ENCODE measurements at places on chromosomes 4 and X.

DNA sequence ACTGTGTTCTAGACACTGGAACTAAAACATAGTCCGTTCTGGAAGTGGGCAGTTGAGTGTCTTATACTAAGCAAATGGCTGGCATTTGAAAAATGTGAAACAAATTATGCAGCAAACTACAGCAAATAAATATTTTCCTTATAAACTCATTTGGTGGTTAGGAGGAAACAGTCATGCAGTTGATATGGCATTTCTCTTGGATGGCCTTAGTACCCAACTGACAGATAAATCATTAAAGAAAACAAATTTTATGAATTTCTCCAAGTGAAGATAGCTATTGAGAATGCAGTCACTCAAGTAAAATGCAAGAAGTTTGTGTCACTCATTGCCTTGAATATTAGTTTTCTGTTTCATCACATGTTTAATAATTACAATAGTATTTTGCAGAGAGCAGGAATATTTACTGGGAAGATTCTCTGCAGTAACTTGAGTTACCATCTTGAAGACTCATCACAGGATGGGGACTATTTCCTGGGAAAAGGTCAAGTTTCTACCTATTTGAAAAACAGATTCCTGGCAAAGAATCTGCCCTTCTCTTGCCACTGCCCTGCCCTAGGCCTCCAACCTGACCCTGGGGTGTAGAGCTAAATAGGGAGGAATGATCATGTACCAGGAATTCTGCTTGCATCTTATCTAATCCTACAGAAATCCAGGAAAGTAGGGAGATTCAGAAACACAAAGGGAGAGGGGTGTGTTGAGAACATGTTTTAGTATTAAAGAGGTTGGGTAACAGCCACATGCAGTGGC is 105.9 kb downstream of the SH3RF1 start:
- peak; percentile 82 for DNase-seq

- DNase-seq = no peak
Observed at GRCh38 chr4:152554742-152555141, 18.9 kb upstream of the FBXW7 start.

GRCh38 chrX:133706890-133707289 is 278.5 kb downstream of the GPC3 start:
- DNase-seq = no peak

- DNase-seq = peak; percentile 6
Observed at GRCh38 chrX:136710325-136710951, 62.5 kb downstream of the CD40LG start.

DNA sequence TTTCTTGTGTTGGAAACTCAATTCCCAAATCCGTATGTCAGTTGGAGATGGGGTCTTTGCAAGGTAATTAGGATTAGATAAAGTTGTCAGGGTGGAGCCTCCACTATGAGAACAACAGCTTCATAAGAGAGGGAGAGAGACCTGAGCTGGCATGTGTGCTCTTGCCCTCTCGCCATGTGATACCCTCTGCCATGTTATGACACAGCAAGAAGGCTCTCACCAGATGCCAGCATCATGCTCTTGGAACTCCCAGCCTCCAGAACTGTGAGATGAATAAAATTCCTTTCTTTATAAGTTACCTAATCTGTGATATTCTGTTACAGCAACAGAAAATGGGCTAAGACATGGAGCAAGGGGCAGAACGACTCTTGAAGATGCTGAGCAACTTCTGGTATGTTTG is 201.9 kb upstream of the BOD1L1 start:
- DNase-seq = no peak

DNA sequence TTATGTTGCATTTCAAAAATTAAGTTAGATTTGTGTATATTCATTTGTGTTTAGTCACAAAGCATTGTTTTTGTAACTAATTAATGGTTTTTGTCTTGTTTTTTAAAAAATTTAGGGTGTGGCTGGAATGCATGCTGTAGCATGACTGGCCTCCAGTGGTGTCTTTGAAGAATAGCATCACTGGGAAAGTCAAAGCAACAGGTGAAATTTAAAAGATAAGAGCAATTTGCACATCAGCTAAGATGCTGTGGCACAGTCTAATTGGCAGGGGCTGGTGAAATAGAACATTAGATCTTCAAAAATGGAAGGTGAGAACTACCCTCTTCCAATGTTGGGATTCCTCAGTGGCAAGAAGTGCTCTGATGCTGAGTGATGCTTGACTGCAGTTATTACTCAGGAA is 45.3 kb downstream of the ANK2 start:
- DNase-seq = peak; percentile 7

GRCh38 chrX:2837961-2838360 is 9.2 kb downstream of the GYG2 start:
- no peak for DNase-seq

DNA sequence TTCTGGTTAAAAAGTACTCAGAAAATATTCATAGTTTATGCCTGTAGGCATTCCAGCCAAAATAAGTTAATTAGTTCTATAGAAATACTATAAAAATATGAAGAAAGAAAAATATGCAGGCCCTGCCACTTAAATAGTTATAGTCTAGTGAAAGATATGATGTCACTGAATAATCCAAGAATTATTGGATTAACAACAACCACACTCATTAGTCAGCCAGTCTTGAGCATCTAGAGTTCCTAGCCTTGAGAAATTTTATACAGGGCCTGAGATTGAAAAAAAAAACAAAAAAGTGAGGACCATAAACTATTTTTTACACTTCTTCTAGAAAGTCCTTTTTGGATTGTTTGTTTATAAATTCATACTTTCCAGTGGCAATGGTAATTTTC is 823.0 kb downstream of the FAT4 start:
- DNase-seq = peak; percentile 35

GRCh38 chr4:22434895-22435294 is 81.0 kb downstream of the ADGRA3 start:
- peak; percentile 35 for DNase-seq

- no peak for DNase-seq
Observed at GRCh38 chrX:109187473-109188168, 294.3 kb downstream of the GUCY2F start.

DNA sequence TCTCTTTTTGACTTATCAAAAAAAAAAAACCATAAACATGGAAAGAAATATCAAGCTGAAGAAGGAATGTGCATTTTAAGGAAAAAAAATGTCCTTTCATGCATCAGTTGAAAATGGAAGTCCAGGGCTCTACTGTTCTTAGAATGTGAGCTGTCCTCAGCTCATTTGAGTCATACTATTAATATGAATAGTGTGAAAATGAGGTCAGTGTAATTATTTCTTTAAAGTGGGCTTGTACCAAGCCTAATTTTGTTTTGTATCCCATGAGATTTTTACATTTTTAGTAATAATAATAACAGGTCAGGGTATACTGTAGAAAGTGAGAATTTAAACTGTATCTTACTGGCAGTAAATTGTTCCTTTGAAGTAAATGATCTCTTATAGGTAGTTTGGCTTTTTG is 148.5 kb downstream of the NAA11 start:
- DNase-seq = no peak

DNA sequence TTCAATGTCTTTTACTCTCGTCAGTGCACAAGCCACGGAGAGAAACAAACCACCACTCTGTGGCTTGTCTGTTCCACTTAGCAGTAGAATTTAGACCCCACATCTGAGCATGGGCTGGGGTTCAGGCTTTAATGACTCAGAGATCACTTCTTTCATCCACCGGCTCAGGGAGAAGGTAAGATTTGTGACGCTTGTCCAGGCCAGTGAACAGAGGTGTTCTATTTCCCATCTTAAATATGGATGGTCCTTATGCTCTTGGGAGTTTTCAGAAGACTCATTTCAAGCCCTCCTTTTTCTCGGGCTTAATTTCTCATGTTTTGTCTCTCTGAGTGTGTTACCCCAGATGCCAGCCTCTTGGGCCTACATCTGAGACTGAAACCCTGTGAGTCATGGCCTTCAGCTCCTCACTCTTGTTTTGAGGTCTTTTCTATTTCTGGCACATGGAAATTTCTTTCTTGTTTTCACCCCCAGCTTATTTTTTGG is 127.4 kb upstream of the SFRP2 start:
- no peak for DNase-seq

DNA sequence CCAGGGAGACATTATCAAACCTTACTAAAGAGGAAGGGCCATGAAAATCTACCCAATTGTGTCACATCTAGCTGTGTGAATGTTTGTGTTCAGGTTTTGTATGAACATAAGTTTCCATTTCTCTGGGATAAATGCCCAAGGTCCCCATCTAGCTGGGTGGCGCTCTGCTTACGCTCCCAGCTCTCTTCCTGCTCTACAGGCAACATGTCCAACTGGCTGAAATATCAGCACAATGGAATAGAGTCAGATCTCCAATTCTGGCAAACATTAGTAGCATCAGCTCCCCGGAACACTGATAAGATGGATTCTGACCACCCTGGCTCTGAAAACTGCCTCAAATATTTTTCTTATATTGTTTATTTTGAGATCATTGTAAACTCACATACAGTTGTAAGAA is 74.8 kb downstream of the IRF2 start:
- DNase-seq = no peak

DNA sequence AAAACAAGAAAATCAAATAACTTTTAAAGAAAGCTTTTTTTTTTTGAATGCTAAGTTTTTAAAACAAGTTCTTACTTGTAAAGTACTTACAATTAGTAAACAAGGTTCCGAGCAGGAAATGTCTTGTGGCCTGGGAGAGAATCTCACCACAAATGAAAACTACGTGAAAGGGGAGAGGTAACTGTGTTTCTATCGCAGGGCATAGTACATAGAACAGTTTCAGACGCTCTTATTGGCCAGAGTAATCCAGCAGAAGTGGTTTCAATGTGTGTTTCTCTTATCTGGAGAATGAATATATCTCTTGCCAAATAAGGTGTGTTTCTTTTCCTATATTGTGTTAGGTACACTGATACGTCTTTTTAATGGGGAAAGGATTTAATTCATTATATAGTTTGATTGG is at the start of gene PLAC8:
Gene PLAC8, minus strand, starts transcription at position 154 of the 400 bp plus-strand sequence. CDS start 6,808 bp downstream, outside the sequence.
- no peak for DNase-seq

DNA sequence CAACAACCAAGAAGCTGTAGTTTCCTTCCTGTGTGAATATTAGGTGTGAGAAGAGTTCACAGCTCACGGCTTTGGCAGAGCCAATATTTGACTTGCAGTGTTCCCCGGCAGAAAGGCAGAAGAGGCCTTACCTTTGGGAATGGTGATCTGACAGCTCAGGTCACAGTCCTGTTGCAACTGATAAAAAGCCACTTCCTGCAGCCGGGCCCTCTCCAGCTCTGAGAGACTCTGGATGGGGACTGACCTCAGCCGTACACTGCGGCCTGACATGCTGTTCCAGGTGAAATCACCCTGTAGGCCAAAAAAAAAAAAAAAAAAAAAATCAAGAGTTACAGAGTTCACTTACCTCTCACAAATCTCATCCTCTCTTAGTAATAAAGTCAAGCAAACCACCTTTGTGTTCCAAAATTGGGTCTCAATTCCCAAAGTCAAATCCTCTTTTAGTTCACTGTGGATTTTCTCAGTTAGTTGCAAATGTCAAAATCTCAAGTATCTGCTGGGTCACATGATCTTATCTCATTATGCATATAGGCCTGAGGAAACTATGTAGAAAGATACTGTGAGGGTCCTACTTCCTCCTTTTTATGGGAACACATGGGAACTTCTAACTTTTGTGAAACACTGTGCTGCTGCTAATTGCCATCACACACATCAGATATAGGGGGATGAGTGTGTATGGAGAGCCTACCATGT is 38.6 kb upstream of the AMELX start:
- DNase-seq = no peak

GRCh38 chr4:164261831-164262230 is 492.1 kb upstream of the SMIM31 start:
- DNase-seq = no peak

GRCh38 chr4:88110826-88111225 is 47.6 kb downstream of the ABCG2 start:
- DNase-seq = no peak

- DNase-seq = no peak
Observed at GRCh38 chrX:78769101-78769755, 21.7 kb downstream of the LPAR4 start.

DNA sequence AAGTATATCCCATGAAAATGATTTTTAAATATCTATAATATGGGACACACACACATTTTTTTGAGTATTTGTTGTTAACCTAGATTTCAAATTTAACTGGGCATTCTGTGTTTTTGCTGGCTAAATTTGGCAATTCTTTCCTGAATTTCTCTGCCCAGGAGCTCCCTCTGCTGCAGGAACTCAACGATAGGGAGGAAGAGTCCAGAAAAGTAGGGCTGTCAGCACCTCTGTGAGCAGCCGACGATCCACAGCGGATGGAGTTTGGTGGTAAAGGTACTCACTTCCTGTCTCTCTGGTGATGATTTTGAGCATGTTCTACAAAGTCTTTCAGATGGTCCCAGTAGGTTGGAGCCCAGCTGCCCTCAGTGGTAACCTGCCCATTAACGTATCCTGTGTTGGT is 23.1 kb upstream of the TMEM184C start:
- no peak for DNase-seq

- DNase-seq = no peak
Observed at GRCh38 chr4:22091352-22091717, 142.8 kb upstream of the KCNIP4 start.

- no peak for DNase-seq
Observed at GRCh38 chr4:24550441-24551175, 33.7 kb downstream of the DHX15 start.

- no peak for DNase-seq
Observed at GRCh38 chrX:150848914-150849365, 49.5 kb downstream of the CD99L2 start.

- DNase-seq = no peak
Observed at GRCh38 chr4:90943311-90943710, 816.1 kb downstream of the CCSER1 start.

GRCh38 chrX:31499109-31499508 is 427.3 kb upstream of the FTHL17 start:
- DNase-seq = peak; percentile 50

GRCh38 chr4:8459867-8460445 is 19.4 kb downstream of the TRMT44 start:
- DNase-seq = no peak

DNA sequence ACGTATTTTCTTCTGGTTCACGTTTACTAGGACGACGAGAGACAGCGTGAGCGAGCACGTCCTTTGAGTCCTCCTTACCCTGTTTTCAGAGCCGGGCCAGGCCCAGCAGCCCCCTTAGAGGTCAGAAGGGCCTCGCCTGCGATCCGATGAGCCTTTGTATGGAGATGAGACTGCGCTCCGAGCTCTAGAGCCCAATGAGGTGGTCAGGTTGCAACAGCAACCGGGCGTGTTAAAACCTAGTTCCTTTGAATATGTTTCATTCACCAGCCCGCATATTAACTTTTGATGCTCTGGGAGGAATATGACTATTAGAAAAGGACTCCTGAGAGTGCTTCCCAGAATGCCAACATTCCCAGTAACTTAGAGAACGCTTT is 55.6 kb upstream of the TADA2B start:
- peak; percentile 11 for DNase-seq
